ENCODE measurements at places on chromosomes 5 and 9.
A peak's percentile ranks its signal among the peaks of the same experiment; 100 is the strongest.

DNA sequence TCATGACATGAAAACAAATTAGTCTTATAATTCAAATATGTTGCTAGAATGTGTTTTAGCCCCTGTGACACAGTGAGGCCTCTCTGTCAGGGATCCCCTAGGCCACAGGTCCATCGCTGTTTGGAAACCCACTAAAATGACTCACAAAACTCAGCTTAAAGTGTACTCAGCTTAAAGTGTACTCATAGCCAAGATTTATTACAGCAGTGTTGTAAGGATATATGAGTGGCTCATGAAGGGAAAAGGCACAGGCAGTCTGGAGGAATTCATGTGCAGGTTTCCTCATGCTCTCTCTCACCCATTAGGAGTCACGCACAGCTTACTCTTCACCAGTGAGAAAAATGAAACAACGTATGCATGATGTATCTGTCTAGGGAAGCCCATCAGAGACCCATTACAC, 24.4 kb upstream of the TGFBI start:
- DNase-seq, result no peak

DNA sequence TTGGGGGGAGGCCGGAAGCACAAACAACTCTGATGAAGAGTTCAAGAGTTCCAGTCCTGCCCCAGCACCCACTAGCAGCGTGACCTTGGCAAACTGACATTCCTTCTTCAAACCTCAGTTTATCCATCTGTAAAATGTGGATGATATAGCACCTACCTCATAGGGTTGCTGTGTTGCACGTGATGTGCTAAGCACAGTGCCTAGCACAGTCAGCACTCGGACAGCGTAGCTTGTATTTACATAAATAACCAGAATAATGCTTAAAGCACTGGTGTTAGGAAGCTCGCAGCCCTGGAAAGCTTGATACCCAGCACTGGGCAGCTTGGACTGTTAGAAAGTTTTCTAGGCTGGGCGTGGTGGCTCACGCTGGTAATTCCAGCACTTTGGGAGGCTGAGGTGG, 5.1 kb downstream of the PKN3 start:
- DNase-seq, result no peak

GRCh38 chr5:6522331-6522730, 73.7 kb downstream of the UBE2QL1 start:
- DNase-seq, result no peak

GRCh38 chr5:174718880-174719610, 5.3 kb upstream of the MSX2 start:
- DNase-seq, result no peak

DNA sequence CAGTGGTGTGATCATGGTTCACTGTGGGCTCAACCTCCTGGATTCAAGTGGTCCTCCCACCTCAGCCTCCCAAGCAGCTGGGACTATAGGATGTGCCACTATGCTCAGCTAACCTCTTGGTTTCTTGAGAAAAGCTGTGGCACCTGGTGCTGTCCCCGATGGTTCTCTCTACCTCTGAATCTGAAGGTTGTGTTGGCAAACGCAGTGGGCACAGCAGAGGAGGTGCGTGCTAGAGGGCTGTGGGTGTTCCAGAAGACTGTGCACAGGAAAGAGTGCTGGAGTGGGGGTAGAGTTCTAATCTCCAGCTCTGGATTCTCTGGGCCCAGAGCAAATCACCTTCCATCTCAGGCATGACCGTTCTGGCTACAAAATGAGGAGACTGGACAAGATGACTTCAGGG, 12.5 kb downstream of the RGS3 start:
- no peak for DNase-seq

- no peak for DNase-seq
Observed at GRCh38 chr5:109681763-109682162, 8.0 kb upstream of the MAN2A1 start.

GRCh38 chr5:78527054-78527859, 121.3 kb downstream of the LHFPL2 start:
- DNase-seq, result no peak

GRCh38 chr5:141715346-141715905, 33.4 kb upstream of the ARAP3 start:
- DNase-seq, result no peak

DNA sequence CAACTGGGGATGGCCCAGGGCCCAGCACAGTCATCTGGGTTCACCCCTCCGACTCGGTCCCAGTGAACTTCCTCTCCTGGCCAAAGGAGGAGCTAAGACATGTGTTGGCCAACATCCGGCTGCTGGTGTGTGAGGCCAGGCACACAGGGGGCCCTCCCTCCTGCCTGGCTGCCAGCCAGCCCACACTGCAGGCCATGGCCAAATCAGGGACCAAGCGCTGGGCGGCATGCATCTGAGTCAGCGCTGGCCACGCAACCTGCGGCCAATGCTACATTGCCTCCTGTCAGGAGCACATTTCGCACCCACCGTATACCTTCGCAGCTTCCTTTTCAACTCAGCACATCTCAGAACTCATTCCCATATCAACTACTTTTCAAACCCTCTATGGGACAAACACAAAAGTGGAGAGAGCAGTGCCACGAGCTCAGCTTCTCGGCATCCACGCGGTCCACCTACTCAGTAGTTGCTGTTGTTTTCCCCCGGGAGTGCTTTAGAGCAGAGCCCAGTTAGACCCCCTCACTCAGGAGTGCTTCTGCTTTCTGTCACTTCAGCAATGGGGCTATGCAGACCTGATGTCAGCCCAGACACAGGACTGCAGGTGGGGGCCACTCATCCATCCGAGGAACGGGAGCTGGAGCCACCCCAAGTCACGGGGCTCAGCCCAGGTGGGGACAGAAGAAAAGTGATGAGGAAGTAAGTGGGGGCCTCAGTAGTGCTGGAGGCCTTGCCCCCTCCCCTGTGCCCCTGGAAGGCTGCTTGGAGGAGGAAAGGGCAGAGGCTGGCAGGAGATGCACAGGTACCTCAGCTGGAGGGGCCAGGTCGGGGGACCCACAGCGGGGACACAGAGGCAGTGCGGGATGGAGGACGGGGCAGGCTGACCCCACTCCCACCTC, 13.9 kb downstream of the NINJ1 start:
- peak; percentile 63 for DNase-seq

DNA sequence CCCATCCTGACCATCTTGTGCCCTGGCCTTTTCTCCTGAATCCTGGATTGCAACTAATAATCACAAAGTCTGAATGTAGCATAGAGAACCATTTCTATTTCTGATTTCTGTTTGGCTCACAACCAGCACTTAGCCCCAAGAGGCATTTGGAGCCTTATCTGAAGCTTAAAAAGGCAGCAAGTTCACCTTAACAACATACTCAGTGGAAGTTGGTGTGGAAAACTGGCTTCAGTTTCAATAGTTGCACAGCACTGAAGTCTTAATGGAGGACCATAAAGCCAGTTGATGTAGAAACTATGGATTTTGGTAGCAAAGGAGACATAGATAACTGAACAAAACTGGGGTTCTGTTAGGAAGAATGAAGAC, 574.1 kb downstream of the PSAT1 start:
- DNase-seq, result no peak

DNA sequence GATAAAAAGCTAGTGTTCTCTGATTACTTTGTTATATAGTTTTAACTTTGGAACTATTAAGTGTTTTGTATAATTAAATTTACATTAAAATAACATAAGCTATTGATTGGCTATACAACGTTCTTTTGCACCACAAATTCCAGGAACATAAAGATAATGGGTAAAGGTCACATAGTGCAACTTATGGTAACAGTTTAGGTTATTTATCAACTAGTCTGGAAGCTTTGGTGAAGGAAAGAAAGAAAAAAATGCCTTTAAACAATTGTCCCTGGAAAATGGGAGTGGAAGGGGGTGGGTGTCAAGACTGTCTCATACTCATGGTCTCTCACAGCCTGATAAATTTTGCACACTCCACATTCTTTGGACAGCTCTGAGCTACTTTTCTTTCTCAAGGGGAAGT, 17.1 kb upstream of the SPARC start:
- no peak for DNase-seq

GRCh38 chr9:136544964-136545691, 720 bp downstream of the NOTCH1 start:
- no peak for DNase-seq

DNA sequence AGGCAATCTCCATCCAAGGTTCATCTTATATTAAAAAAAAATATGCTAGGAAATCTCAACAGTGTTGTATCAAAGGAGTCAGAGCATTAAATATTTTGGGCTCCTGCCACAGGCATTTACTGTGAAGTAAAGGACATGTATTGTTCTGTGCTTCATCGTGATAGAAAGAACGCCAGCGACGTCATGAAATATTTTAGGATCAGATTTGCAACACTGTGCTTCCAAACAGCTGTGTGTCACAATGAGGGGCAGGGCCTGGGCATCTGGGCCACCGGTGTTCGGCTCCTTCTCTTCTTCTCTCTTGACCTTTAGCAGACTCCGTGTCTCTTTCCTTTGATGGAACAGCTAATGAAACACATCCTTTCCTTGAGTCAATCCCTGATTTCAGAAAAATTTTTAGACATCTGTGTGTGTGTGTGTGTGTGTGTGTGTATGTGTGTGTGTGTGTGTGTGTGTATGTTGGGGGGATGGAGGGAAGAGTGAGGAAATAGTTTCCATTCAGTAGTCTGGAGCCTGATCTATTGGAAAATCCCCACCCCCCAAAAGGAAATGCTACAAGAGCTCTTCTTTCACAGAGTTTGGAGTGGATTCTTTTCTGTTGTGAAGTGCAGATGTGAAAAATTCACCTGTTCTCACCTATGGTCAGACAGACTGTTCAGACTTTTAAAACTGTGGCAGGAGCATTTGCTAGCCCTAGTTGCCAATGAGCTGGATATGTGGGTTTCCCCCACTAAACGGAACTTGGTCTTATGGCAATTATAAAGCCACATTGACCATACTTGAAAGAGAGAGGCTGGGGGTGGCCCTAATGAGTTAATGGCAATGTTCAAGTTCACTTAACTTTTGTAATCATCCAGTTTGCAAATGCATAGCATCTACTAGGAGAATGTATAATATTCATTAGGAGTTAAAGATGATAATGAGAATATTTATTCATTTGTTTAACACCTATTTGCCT, 18.1 kb upstream of the TNC start:
- no peak for DNase-seq

DNA sequence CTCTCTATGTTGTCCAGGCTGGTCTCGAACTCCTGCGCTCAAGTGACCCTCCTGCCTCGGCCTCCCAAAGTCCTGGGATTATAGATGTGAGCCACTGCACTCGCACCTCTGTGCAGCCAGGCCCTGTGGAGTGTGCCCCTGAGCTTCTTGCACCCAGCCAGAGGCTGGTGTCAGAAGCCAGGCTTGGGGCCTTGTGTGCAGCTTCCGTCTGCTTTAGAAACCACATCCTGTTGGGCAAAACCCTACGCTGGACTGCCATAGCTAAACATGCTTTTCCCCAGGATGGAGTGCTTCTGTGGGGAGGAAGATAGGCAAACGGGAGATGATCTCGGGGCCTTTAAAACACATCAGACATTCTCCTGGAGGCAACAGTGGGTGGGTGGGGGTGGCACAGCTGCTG, 40.1 kb downstream of the PRRT1B start:
- no peak for DNase-seq

GRCh38 chr9:16951502-16951901, 81.0 kb upstream of the BNC2 start:
- no peak for DNase-seq

- no peak for DNase-seq
Observed at GRCh38 chr5:142545650-142546322, 140.1 kb downstream of the FGF1 start.

GRCh38 chr9:107478805-107479204, 10.8 kb downstream of the KLF4 start:
- DNase-seq, result no peak

- no peak for DNase-seq
Observed at GRCh38 chr5:117473165-117473564, 898.5 kb upstream of the SEMA6A start.

DNA sequence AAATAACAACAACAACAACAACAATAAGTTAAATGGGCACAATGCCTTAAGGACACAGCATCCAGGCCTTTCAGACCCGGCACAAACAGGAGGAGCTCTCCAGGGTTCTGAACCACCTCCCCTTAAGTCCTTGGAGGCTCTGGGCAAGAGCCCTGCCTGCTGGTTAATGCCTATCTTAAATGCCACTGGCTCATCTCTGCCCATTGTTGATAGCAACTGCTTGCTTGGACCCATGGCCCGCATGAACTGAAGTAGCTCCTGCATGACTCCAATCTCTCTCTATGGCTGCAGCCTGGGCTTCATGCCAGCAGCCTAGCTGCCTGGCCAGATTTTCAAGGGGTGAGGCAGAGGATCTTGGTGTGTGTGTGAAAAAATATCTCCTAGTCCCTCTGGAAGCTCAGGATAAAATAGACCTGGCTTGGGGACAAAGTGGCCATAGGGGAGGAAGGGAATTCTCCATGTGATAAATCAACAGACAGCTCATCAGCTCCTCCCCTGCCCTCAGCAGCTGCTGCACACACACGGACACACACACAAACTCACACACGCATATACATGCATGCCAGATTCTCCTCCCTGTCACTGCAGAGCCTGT, 27.4 kb downstream of the FAM219A start:
- no peak for DNase-seq

DNA sequence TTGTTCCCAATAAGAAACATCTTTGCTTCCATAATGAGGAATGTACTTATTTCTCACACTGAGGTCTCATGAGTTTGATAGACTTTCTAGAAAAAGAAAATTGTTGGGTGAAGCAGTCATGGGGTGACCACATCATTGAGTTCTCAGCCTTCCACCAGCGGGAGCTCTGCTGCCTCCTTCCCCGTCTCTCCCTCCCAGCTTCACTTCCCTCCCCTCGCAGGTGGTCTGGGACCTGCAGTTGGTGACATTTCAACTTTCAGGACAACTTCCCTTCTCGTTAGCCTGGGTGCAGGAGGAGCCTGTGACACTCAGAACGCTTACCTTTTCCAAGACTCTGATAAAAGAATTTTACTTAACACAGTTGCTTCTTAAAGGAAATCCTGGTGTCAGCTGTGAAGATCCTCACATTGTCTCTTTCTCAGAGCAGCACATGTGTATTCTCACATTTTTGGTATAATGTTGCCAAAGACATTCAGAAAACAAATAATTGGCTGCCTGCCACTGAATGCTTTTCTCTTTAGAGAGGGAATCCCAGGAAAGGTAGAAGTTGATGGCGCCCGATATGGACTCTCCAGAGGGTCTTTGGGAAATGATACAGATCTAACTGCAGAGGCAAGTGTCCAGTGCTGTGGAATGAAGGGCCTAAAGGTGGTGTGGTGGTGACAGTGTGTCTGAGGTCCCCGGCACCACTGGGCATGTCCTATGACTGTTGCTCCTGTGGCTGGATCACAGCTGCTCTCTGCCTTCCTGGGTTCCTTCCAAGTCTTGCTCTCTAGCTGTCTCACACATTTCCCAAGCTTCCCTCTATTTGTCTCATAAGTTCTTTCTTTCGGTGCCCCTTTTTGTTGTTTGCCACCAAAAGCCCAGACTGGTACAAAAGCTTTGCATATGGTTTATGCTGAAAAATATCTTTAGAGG, 238.1 kb downstream of the GAS1 start:
- DNase-seq, result no peak

- no peak for DNase-seq
Observed at GRCh38 chr5:96431376-96432187, 1.5 kb downstream of the PCSK1 start.

GRCh38 chr5:179288809-179289185, 56.5 kb downstream of the ADAMTS2 start:
- DNase-seq, result no peak

GRCh38 chr5:157484768-157485167, 24.8 kb downstream of the NIPAL4 start:
- no peak for DNase-seq

- DNase-seq, result no peak
Observed at GRCh38 chr5:73592551-73592950, 27.0 kb downstream of the UTP15 start.

Measured in hippocampal formation (tissue), 2 donors.